ENCODE measurements at places on chromosomes 1 and 21.

DNA sequence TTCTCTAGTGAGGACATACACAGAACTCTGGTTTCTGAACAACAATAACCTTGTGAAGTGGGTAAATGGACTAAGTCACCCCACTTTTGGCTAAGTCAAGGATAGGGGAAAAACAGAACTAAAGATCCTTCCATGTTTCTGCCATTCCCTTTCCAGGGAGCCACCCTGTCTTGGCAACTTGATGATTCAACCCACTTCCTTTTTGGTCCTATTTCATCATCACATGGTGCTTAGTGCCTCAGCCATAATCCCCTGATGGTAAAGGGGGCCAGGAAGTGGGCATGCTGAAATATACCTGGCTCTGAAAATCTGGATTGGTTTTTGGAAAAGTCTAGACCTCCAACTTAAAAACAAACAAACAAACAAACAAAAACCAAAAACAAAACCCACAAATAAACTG, 206.4 kb upstream of the FOXD3 start:
- no peak for DNase-seq

DNA sequence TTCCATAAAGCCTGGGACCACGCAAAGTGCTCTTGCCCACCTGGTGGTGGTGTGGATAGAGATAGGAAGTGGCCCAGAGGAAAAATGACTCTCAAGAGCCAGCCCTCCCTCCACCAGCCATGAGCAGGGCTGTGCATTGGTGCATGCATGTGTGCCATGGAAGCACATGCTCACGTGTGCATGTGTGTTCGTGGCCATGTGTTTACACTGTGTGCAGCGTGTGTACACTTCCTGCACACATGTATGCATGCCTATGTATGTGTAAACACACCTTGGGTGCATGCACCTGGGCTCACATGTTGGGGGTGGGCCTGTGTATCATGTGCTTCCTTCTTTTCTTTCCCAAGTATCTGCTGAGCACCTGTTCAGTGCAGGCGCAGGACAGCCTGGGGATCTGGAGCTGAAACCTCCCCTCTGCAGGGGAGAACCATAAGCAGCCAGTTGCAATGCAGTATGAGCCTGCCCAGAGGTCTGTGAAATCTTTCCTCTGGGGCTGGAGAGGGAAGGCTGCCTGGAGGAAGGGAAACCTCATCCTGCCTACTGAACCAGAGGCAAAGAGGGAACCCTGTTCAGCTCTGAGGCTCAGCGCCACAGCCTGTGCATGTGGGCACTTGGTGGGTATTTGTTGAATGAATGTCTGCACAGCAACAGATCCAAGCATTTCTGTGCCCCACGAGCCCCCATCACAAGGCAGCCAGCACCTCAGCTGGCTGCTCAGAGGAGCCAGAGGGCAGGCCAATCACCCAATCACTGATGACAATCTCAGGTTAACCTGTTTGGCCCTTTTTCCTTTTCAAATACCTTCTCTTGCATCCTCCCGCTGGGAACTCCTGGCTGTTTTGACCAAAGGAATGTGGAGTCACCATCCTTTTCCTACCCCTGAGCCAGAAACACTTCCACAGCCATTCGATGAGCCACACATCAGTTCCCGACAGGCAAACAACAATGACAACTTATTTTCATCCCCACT, 327.0 kb downstream of the NPHP4 start:
- DNase-seq, result no peak

GRCh38 chr1:14969006-14969405, 184.5 kb upstream of the TMEM51 start:
- no peak for DNase-seq

GRCh38 chr1:101356604-101357443, 120.0 kb downstream of the S1PR1 start:
- no peak for DNase-seq

- no peak for DNase-seq
These were observed 710 bp upstream of the PDXK start for GRCh38 chr21:43717967-43718871.

DNA sequence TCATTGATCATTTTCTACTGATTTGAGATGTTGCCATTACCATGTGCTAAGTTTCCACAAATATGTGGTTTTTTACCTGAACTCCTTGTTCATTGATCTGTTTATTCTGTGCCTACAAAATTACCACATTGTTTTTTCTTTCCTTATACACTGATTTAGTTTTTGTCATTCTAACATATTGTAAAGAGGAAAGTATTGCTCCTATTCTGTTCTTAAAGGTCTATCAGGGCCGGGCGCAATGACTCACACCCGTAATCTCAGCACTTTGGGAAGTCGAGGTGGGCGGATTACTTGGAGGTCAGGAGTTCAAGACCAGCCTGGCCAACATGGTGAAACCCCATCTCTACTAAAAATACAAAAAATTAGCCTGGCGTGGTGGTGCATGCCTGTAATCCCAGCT, 75.1 kb downstream of the CAMTA1 start:
- no peak for DNase-seq

- DNase-seq, result no peak
These were observed 511.4 kb downstream of the AJAP1 start for GRCh38 chr1:5165762-5166161.

DNA sequence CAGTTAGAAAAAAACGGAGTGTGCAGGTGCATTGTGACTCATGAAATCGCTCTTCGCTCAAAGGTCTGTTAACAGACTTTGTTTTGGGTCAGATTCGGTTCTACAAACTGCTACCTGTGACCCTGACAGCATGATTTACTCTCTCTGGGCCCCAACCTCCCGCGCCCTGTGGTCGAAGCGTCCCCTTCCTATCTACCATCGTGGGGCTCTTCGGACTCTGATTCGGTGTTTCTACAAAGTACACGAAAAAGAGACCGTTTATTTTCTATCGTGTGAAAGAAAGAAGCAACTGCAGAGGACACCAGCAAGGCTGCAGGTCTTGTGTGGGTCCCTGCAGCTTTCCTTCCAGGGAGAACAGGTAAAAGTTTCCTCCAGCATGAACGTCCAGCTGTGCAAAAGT, 29.4 kb upstream of the SLC19A1 start:
- no peak for DNase-seq

- peak; percentile 37 for DNase-seq
These were observed at the start of gene LDLRAP1 for GRCh38 chr1:25543425-25544242. LDLRAP1 (plus strand) TSS chr1:25543606; CDS start chr1:25543699, 93 bp downstream.

DNA sequence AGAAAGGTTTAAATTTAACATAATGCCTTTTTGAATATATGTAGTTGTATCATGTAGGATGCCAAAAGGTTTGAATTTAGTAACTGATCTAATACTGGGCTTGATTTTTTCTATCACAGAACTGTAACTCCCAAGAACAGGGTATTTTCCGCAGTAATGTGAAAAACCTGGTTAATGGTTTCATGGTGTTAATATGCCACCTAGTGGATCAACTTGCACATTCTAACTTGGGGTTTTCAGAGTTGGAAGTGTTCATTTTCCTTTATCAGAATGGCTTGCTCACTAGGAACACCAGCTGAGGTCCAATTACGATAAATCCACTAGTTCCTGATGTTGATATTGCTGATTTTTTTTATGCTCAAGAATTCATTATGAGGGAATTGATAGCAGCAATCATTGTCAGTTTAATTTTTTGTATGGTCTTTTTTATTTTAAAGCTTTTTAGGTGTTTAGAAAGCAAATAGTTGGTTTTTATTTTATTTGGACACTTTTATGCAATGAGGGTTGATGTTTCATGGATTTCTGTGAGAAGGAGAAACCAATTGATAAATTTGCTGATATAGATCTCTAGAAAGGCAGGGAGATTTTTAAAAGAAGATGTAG, 157.2 kb downstream of the PLA2G4A start:
- no peak for DNase-seq

GRCh38 chr21:43816611-43817071, 27.3 kb downstream of the RRP1 start:
- no peak for DNase-seq

DNA sequence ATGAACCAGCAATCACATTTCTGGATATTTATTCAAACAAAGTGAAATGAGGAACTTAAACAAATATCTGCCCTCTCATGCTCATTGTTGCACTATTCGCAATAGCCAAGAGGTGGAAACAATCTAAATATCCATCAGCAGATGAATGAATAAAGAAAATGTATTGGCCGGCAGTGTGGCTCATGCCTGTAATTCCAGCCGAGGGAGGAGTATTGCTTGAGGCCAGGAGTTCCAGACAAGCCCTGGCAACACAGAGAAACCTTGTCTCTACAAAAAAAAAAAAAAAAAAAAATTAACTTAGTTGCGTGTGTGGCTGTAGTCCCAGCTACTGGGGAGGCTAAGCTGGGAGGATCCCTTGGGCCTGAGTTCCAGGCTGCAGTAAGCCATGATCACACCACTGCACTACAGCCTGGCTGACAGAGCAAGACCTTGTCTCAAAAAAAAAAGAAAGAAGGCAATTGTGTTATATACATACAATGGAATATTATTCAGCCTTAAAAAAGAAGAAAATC, 191.4 kb downstream of the AKT3 start:
- DNase-seq, result no peak

DNA sequence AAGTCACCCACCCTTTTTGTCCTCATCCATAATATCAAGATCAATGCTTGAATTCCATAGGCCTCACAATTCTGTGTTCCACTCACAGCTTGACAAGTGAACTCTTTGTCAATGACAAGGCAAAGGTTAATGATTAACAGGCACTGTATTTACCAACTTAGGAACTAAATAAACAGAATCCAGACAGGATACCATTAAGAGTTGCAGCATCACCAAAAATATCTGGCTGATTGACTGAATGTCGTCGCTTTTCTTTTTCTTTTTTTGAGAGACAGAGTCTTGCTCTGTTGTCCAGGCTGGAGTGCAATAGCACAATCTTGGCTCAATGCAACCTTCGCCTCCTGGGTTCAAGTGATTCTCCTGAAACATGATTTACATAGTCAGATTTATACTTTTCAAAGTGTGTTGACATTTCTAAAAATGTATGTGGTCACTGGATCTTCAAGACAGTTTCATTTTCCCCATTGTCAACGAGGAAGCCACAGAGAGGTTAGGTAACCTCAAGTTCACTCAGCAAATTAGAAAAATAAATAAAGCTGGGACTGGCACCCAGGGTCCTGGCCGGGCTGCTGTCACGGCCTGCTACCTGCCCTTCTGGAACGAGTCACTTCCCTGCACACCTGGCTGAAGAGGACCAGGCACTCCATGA, 81.0 kb downstream of the PDE9A start:
- DNase-seq, result no peak

DNA sequence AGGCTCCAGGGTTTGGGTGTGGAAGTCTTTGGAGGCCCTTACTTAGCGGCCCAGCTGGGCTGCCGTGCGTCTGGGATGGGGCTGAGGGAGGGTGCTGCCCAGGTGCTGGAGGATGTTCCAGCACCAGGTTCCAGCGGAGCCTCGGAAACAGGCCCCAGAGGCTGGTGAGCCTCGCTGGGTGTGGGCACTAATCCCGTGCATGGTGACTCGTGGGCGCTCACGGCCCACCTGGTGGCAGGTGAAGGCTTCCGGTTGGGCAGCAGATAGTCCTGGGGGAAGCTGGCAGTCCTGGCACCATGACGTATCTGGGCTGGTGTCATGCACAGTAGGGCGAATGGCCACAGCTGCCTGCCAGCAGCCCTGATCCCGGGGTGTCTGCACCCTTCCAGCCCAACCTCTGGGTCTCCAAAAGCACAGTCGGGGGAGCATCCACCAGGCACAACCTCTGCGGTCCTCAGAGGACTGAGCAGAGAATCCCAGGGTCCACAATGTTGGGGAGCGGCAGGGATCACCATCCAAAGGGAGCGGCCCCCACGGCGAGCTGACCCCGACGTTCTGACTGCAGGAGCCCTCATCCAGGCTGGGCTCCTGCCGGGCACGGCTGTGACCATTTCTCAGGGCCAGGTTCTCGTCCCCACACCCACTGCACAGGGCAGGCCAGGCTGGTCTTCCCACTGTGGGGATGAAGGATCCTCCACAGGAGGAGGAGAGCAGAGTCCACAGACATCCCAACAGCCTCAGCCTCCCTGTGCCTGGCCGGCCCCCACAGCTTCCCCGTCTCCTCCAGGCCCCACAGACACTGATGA, 25.3 kb downstream of the FTCD start:
- DNase-seq, result no peak

- DNase-seq, result no peak
These were observed 13.7 kb downstream of the SELL start for GRCh38 chr1:169697755-169698154.

- no peak for DNase-seq
These were observed 49.7 kb downstream of the AHDC1 start for GRCh38 chr1:27554293-27554692.

GRCh38 chr1:202880961-202881460, 7.9 kb downstream of the RABIF start:
- no peak for DNase-seq

GRCh38 chr21:42780617-42781016, 98.7 kb downstream of the WDR4 start:
- DNase-seq, result no peak

DNA sequence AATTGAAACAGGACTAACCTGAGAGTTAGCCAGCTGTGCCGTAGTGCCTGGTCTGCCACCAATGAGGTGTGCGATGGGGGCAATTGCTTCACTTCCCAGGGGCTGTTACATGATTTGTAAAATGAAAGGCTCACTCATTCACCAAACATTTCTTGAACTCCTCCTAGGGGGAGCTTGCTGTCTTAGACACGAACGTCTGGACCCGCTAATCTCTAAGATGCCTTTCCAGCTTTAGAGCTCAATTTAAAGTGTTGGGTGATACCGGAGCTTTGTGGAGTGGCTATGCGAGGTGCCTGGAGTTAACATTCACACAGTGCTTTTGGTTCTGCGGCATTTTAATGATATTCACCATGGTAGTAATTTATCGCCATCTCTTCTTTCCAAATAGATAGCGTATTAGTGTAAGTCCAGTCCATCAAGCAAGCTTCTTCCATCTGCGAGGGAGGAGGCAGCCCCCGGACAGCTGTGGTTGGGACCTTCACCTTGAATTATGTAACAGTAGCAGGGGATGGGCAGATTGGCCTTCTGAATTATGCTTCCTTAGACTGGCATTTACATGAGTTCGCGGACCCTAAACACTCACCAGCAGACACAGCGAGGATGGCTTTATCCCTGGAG, 179.9 kb downstream of the ADSS2 start:
- DNase-seq, result no peak

GRCh38 chr1:1117469-1117831, 1.6 kb upstream of the C1orf159 start:
- no peak for DNase-seq

DNA sequence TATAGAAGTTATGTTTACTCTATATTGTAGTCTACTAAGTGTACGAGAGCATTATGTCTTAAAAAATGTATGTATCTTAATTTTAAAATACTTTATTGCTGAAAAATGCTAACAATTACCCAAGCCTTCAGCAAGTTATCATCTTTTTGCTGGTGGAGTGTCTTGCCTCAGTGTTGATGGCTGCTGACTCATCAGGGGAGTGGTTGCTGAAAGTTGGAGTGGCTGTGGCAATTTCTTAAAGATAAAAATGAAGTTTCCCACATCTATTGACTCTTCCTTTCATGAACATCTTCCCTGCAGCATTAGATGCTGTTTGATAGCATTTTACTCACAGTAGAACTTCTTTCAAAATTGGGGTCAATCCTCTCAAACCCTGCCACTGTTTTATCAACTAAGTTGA, 95.8 kb downstream of the CDC7 start:
- no peak for DNase-seq

- DNase-seq, result no peak
These were observed 35.9 kb upstream of the NFIA start for GRCh38 chr1:61046434-61046833.

GRCh38 chr1:101291562-101292380, 55.0 kb downstream of the S1PR1 start:
- DNase-seq, result no peak

Measured in stimulated activated CD4-positive, alpha-beta T cell treated with anti-CD3 and anti-CD28 coated beads, TNF-alpha, amount 100 ng/mL, for 1 hour (primary cell).